ENCODE measurements at places on chromosomes 16 and 17.

DNA sequence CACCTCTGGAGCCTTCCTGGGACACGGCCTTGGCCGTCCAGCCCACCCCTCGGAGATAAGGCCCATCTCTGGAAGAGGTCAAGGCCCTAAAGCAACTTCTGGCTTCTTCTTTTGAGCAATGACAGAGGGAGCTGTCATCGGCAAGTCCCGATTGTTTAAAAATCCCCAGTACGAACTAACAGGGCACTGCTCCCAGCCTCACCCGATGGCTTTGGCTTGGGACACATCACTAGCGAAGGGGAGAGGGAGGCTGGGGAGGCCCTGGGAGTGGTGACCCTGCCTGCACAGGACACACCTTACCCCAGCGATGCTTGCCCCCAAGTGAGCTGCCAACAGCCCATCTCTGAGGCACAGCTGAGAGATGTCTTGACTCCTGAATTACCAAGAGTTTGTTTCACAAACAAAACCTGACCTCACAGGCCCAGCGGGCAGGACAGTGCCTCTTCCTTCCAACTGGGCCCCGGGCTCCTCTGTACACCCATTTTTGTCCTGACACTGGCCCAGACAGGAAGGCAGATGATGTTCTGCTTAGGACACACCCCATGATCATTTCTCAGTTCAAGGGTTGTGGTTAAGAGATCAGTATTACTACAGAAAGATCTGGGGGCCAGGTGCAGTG is 4.8 kb downstream of the SYNGR2 start:
- DNase-seq, result no peak

GRCh38 chr17:39652587-39653315 is 12.4 kb upstream of the TCAP start:
- DNase-seq, result no peak

GRCh38 chr17:82297714-82298537 is 19.5 kb downstream of the CD7 start:
- DNase-seq, result peak; percentile 83

DNA sequence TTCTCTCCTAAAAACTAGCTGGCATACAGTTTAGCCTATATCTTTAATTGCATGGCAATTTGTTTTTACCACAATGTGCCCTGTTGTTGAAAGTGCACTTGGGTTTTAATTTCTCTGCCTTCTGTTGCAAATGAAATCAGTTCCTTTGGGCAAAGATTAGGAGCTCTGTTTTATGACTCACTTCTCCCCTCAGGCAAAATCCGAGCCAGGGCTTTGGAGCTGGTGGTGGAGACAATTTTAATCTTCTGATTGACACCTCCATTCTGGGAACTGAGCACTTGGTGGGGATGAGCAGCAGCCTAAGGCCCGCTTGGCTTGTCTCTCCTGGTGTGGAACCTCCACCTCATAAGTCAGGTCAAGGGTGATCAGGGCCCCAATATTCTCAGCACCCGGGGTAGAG is 13.3 kb upstream of the MYH8 start:
- no peak for DNase-seq

- DNase-seq, result no peak
Observed at GRCh38 chr16:56310690-56311089, 114.7 kb downstream of the AMFR start.

DNA sequence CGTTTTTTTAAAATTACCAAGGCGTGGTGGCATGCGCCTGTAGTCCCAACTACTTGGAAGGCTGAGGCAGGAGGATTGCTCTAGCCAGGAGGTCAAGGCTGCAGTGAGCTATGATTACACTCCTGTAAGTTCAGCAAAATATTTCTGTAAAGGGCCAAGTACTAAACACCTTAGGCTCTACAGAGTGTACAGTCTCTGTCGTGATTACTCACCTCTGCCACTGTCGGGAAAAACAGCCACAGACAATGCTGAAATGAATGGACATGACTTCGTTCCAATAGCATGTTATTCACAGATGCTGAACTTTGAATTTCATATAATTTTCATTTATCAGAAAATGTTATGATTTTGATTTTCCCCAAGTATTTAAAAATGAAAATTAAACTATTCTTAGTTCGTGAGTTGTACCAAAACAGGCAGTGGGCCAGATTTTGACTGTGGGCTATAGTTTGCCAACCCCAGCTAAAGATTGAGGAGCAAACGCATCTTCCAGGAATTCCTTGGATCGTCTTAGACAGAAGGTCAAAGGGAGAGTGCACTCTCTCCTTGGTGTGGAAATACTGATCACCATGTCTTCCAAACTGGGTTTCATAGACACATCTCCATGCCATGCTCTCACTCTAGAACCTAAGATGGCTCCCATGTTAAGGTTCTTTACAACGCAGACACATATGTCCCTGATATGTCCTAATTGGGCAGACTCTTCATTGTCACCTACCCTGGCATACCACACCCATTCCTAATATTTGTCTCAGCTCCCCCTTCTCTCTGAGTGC is 89.5 kb downstream of the MARF1 start:
- DNase-seq, result no peak

DNA sequence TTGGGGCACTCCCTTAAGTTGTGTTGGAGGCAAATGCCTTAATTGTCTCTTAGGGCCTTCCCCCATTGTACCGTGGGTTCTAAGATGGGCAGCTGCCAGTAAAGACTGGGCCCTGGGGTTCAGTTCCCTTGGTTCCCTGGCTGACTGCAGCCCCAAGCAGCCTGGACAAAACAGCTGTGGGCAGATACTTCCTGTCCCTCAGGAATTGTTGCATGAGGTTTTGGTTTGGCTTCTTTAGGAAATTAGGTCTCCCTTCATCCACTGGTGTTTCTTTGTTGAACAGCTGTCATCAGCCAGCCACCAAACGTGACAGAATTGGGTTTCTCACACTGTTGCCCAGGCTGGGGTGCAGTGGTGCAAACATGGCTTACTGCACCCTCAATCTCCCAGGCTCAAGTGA is 42.0 kb upstream of the ETV4 start:
- DNase-seq, result no peak

GRCh38 chr16:21339941-21340340 is 61.9 kb upstream of the CRYM start:
- no peak for DNase-seq

DNA sequence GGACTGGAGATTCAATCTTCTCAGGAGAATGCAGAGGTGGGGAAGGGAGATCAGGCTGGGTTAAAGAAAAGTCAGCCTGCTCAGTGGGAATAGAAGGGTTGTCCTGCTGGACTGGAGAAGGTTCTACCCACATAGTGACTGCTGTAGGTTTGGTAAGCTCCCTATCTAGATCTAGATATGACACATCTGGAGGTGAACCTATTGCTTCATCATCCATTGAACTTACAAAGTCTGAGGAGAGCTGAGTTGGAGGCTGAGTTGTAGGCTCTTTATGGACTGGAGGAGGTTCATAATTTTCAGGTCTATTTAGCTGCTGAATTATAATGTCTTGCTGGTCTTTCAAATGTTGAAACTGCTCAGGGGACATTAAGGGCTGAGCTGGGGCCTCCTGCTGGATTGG is 46.0 kb upstream of the NF1 start:
- no peak for DNase-seq

- no peak for DNase-seq
Observed at GRCh38 chr17:28041844-28042656, 427 bp upstream of the NLK start.

DNA sequence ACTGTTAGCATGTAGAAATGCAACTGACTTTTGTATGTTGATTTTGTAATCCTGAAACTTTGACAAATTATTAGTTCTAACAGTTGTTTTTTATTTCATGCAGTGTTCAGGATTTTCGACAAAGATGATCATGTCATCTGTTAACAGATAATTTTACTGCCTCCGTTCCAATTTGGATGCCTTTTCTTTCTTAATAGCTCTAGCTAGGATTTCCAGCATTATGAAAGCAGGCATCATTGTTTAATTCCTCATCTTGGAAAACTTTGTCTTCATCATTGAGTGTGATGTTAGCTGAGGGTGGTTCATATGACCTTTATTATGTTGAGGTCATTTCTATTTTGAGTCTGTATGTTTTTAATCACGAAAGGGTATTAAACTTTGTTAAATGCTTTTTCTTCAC is 31.9 kb downstream of the RMI2 start:
- DNase-seq, result no peak

DNA sequence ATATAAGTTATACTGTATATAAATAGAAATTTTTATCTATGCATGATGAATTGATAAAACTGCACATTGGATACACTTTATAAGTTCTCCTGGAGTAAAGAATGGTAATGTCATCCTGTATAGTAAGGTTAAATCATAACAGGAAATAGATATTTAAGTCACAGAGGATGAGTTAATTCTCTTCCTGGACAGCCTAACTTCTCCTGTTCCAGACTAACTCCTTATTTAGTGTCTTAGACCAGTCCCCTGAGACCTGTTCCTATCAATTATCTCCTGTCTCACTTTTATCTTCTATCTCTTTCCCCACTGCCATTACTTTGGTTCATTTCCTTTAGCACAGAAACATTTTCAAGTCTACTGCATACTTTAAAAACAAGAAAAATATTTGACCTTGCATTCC is 46.5 kb downstream of the SSH2 start:
- DNase-seq, result no peak

DNA sequence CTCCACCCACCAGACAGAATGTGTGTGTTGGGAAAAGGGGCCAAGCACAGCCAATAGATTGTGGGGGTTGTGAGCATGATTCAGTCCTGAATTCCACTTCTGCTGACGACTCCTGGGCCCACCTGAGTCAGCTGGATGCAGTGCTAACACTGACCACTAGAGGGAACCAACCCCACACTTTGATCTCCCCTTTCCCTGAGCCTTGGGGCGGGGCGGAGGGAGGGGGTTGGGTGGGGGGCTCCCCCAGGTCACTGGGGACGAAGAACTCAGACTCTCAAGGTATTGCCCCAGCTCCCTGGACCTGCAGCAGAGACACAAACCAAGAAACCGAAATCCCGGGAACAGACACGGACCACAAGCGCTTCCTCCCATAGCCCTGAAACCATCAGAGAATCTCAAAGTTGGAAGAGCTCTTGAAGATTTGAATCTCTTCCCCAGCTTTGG is 621 bp upstream of the CSHL1 start:
- DNase-seq, result peak; percentile 7

- no peak for DNase-seq
Observed at GRCh38 chr17:5869041-5869745, 201.0 kb upstream of the WSCD1 start.

DNA sequence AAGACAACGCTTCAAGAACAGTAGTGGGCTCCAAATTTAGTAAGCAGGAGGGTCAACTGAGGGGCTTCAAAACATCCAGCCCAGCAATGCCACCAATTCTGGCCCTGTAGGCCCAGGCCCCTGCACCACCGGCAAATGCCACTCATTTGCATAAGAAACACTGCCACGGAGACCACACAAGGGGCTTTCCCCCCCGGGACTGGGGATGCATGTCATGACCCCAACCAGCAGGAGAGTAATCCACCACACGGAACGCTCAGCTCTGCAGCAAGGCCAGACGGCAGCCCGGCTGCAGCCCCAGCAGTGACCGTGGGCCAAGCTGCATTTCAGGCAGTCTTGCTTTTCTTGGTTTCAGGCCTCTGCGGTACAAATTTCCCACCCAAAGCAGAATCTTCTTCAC is 14.1 kb downstream of the TMEM11 start:
- no peak for DNase-seq

- no peak for DNase-seq
Observed at GRCh38 chr16:73062001-73062616, 14.2 kb upstream of the ZFHX3 start.

- no peak for DNase-seq
Observed at GRCh38 chr17:64698725-64699124, 36.6 kb upstream of the SMURF2 start.

- DNase-seq, result no peak
Observed at GRCh38 chr16:57299009-57299718, 14.7 kb upstream of the PLLP start.

GRCh38 chr16:50373780-50374179 is 5.0 kb upstream of the BRD7 start:
- DNase-seq, result no peak

DNA sequence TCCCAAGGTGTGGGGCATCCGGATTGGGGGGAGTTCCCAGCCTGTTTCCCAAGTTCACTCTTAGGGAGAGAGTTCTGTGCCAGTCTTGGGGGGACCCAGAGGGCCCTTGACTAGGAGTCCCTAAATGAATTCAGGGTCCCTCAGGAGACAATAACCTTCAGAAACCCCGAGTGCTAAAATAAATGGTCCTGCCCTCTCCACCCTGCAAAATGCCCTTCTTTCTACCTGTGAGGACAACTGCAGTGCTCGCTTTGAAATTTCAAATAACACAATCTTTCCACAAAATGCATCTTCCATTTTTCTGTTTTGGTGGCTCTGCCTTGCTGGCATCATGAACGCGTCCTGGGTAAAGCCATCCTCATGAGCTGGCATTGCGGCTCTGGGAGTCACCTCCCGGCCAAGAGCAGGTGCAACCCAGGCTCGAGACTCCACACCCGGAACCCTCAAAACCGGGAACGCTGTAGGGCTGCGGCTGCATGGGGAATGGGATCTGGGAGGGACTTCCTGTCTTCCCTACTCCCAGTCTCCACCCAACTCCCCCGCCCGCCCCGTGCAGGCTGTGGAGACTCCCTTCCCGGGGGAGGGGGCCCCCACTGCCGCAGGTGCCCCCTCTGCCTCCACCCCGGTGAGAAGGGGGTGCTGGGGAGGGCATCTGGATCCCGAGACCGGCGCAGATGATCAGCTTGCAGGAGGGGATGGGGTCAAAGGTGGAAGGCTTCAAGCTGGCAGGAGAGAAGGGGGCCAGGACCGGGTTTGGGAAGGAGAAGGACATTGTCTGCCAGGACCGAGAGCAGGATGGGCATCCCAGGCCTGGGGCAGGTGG is at the start of gene ZNF205:
Gene ZNF205 (plus strand): TSS at position 529 of the 823 bp plus-strand sequence. CDS start 845 bp downstream, outside the sequence.
- peak; percentile 81 for DNase-seq

DNA sequence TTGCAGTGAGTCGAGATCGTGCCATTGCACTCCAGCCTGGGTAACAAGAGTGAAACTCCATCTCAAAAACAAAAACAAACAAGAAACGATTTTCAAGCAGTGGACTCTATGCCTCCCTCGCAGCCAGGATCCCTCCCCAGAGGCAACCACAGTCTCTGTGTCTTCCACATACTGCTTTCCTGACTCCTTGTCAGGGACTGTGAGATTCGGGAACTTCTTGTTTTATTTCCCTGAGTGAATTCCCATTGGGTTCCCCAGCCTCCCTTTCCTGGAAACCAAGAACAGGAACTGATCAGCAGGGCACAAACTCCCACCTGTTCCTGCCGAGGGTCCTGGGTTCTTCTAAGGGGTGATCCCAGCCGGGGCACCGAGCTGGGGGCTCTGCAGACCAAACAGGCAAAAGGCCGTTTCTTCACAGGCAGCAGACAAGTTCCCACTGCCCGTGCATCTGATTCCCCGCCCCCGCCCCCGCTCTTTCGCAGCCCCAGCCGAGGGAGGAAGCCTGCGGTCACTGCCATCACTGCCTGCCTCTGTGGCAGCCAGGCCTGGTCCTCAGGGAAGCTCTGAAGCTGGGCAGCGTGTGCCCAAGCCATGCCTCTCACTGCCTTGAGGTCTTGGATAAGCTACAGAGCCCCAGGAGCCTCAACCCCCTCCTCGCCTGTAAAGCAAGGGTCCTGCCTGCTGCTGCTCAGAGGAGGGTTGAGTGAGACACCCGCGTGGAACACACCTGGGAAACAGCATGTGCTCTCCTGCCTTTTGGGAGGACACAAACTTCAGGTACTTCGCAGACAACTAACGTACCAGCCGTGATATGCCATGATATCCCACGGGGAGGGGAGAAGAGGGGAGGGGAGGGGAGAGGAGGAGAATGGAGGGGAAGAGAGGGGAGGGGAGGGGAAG is 5.5 kb upstream of the PIEZO1 start:
- no peak for DNase-seq

All from NCI-H2081 (cell line).